Stimulated activated CD4-positive, alpha-beta T cell treated with anti-CD3 and anti-CD28 coated beads, TNF-alpha, amount 100 ng/mL, for 1 hour (primary cell): ENCODE measurements at places on chromosomes 6 and 20.

DNA sequence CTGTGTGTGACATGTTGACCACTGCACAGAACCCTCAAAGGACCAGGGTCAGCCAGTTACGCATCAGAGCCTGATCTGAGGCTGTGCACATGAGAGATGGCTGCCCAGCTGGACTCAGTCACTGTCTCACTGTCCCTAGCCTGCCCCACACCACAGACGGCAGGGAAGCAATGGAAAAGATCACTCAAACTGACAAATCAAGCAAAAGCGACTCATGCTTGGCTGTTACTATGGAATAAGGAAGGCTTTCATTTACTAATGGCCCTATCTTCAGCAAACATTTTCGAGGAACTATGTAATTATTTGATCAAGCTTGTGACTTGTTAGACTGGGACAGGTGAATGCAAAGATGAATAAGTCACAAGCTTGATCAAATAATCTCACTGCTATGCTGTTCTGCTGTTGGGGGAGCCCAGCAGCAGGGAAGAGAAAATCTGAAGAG lies 137.0 kb downstream of the SLC23A2 start:
- no peak for DNase-seq

DNA sequence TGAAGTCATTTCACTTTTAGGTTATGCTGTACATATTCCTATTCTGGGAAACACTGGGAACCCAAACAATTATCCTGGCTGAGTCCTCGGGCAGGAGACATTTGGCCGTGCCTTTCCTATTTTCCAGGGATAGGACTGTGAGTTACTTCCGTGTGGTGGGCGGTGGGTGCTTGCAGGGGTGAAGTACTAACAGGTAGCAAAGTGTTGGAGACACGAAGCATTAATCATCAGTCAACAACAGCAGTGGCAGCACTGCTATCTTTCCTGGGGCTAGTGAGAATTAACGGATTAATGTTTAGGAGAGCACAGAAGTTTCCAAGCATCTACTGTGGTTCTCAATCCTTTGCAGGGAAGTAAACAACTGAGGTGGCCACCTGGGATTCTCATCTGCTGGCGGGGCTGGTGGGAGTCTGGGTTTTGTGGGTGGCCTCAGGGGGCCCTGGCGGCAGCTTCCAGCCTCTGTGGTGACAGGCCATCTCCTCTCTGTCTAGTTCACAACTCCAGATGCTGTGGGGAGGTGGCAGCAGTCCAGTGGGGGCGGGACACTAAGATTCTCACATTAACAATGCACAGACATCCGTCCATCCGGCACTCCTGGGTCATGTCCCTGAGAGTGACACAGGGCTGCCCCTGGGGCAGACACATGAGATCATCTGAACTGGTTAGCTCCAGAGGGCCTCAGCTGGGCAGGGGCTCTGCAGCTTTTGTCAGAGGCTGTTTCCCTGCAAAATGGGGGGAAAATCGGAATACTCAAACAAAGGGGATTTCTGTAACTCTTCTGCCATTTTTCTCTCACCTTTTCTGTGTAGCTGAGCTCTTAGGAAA lies 90.9 kb downstream of the GJA10 start:
- no peak for DNase-seq

GRCh38 chr6:44561832-44562665 lies 174.5 kb downstream of the CDC5L start:
- DNase-seq, result no peak

DNA sequence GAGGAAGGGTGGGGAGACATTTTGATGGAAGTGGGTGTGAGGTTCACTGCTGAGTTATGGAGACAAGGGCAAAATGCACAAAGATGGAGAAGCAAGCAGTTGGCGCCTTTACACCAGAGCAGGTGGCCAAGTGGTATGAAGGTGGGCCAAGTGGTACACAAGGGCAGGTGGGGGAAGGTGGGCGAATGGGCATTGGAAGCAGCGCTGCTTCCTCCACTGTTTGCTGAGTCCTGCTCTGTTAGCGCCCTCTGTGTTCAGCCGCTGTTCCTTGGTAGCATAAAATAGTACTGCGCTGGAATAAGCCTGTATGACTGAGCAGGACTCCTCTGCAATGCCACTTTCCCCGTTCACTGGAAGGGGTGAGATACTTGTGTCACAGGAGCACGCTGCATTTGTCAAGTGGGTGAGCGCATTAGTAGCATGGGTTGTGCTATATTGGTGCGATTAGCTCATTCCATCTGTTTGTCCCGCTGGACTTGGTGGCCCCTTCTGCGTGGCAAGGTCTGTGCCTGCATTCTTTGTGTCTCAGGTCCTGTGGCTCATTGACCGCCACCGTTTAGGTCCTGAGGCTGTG lies 116.4 kb downstream of the TOX2 start:
- no peak for DNase-seq

DNA sequence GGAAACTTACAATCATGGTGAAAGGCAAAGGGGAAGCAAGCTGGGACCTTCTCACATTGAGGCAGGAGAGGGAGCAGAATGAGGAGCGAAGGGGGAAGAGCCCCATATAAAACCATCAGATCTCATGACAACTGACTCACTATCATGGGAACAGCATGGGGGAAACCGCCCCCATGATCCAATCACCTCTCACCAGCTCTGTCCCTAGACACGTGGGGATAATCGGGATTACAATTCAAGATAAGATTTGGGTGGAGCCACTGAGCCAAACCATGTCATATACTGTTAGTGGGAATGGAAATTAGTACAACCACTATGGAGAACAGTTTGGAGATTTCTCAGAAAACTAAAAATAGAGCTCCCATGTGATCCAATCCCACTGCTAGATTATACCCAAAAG lies 163.7 kb downstream of the MANEA start:
- no peak for DNase-seq

DNA sequence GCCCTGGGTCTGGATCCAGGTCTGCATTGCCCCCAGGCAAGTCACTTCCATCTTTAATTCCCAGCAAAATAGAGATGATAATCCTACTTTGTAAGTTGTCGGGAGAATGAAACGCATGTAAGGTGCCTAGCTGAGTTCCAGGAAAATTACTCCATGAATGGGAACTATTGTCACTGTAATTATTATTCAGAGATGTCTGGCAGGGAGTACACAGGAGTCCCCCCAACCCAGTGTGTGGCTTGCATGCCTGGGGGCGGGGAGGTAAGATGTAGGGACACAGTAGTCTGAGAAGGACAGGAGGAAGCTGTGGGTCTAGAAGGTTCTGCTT lies 85.4 kb downstream of the CD40 start:
- DNase-seq, result no peak

DNA sequence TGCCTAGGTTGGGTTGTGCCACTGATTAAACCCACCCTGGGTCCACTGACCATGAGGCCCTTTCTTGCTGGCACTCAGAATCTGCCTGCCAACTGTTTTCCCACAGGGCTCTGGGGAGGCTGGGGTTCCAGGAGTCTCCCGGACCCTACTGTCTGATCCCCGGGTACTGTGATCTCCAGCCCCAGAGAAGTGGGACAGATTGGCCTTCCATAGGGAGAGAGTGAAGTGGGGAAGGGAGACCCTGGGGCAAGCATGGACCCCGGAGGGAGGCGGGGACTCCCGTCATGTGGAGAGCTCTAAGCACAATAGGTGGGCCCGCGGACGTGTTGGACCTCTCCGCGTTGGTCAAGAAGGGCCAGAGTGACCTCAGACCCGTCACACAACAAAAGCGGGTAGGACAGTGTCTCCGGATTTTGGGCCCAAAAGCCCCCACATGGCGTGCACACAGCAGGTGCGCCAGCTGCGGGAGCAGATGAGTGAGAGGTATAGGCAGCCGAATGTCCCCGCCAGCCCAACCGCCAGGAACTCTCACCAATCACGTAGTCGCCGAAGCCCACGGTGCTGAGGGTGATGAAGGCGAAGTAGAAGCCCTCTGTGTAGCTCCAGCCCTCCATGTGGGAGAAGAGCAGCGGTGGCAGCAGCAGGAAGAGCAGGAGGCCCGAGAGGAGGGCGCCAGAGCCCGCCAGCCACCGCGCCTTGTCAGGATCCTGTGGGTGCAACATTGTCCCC lies 10.6 kb downstream of the KCNK17 start:
- DNase-seq, result no peak

- DNase-seq, result no peak
Measured at GRCh38 chr6:41638935-41639808, 904 bp downstream of the MDFI start.

DNA sequence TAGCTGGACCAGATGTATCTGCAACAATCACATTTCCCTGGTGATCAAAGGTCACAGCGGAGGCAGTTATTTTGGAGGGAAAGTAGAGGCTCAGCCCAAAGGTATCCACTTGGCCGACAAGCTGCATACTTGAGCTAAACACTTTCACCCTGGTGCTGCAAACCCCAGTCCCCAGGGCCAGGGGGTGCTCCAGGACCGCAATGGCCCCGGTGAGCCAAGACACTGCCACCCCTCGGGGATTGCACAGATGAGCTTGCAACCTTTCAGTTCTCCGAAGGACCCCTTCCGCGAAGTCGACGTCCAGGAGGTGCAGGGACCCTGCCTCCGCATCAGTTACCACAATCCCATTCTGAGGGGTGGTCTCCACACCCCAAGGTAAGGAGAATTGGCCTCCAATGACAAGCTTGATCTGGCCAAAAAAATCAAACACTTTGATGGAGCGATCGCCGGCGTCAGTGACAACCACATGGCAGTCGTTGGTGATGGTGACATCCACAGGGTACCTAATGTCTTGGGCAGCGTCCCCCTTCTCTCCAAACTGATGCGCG lies 823 bp downstream of the NHLRC1 start:
- no peak for DNase-seq

DNA sequence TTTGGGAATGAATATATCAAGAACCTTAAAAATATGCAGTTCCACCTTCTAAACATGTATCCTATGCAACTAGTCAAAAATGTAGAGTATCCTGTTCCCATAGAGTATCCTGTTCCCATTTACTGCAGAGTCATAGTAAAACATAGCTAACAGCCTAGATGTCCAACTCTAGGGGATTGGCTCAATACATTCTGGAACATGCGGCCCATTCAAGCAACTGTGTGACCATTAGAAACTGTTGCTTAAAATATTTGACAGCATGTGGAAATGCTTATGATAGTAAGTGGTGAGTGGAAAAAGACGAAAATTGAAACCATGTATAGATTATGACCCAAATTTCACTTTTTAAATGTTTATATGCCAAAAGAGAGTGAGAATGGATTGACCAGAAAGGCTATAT lies 11.2 kb downstream of the FOXP4 start:
- DNase-seq, result no peak

DNA sequence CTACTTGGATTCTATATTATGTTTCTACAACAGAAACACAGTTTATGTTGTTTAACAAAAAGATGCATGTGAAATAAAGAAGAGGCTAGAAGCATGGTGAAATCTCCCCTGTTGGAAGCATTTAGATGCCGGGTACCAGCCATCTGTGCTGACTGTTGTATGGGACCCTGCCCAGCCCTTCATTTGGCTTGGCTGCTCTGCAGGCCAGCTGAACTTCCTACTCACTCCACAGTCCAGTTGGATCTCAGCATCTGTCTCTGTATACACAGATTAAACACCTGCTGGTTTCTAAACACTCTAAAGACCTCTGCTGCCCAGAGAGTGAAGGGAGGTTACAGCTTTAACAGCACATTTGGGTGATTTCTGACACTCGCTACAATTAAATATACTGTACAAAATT lies 228.3 kb downstream of the SLC35F1 start:
- no peak for DNase-seq

DNA sequence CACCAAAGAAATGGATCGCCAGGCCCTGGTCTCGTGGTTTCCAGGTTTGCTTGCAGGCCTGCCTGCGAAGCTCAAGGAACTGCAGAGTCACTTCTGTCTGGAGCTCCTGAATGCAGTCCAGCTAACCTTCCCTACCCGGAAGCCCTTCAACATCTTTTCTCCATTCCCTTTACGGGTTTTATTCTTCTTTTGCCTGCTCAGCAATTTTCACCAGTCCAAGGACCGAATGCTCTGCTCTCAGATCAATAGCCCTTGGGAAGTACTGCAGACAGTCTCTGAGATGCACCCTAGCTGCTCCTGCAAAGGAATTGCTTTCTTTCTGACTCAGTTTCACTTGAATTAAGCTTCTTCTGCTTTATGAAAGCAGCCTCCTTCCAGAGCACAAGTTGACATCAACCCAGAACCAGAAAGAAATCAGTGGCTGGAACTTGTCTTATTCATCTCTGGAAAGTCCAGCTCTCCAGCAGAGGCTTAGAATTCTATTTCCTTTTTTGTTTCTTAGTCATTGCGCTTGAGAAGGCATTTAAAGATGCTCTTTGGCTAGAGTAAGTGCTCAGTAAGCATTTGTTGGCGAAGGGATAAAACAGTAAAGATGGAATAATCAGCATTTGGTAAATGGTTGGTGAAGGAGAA lies 18.7 kb upstream of the YWHAB start:
- DNase-seq, result no peak

- no peak for DNase-seq
Measured at GRCh38 chr6:132931936-132932514, 117.7 kb downstream of the RPS12 start.

GRCh38 chr20:5675103-5676091 lies 74.8 kb upstream of the SHLD1 start:
- no peak for DNase-seq

DNA sequence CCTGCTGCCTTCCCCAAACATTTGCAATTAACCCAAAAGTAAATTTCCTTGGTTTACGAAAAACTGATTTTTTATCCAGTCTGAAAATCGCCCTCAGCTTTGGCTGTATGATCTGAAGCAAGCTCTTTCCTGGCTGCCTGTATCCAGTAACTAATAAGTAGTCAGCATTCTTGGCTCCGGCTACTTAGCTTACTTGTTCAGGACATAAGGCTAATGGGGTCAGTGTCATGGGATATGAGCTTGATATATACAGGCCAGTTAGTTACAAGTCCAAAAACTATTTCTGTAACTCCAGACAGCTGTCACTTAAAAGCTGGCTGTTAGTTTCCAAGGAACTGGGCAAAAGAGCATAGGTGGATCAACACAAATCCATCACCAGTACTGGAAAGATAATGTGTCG lies 56.2 kb downstream of the KHDC1L start:
- no peak for DNase-seq

- DNase-seq, result no peak
Measured at GRCh38 chr6:52570291-52570700, 6.6 kb downstream of the TRAM2 start.

- no peak for DNase-seq
Measured at GRCh38 chr6:111353912-111354462, 129.0 kb downstream of the REV3L start.

GRCh38 chr6:71134929-71135642 lies 153.5 kb upstream of the OGFRL1 start:
- no peak for DNase-seq

DNA sequence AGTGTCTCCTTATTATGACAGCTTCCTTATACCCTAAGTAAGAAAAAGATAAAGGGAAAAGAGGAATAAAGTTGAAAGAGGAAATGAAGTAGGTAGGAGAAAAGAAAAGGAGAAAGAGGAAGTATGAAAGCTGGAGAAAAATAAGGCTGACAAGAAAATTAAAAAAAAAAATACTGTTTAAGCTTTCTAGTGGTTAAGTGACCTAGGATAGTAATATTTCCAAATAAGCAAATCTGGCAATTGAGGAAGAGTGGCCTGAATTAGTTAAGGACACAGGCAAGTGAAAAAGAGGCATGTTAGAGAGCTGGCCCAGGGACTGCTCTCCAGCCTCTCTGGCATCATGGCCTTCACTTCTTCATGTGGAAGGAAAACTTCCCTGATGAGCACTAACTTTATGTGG lies 76.5 kb upstream of the ADGRF1 start:
- DNase-seq, result no peak
